ENCODE measurements at places on chromosomes 5 and 9.
A peak's percentile ranks its signal among the peaks of the same experiment; 100 is the strongest.

DNA sequence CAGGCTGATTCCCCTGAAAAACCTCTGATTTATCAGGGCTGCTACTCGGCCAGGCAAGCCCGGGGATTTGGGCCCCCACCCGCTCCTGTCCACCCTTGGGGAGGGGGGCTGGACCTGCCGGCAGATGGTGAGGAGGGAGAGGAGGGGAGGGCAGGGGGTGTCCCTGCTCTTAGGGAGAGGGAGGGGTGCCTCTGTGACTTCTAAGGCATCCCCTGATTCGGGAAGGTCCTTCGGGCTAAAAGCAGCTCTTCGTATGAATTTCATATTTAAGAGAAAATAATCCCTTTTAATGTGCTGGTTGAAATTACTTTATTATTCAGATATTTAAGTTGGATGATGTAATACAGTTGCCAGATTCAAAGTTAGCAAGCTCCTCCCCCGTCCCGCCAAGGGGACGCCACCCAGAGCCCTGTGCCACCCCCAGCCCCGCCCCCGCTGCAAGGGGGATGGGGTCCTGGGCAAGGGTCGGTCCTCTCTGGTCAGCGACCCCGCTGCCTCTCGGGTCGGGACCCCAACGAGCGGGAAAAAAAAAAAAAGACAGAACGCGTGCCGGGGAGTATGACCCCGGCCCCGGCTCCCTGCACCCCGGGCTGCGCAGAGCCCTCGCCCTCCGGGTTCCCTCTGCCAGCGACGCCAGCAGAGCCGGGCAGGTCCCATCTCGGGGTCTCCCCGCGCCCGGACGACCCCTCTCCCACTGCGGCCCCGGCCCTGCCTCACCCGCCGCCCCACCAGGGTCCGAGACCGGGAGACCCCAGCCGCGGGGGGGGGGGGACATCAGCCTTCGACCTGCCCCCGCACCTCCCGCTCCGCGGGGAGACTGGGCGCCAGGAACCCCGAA lies 12.4 kb downstream of the LHX3 start:
- DNase-seq: no peak

- no peak for DNase-seq
Measured at GRCh38 chr5:100424017-100424416, 111.2 kb upstream of the FAM174A start.

- DNase-seq: no peak
Measured at GRCh38 chr5:35240892-35241291, 10.6 kb upstream of the PRLR start.

- DNase-seq: no peak
Measured at GRCh38 chr9:34958411-34958982, 412 bp downstream of the PHF24 start.

GRCh38 chr9:109996936-109997580 lies 210.9 kb downstream of the C9orf152 start:
- no peak for DNase-seq

GRCh38 chr9:76866689-76867088 lies 39.2 kb downstream of the PRUNE2 start:
- no peak for DNase-seq

GRCh38 chr9:38680837-38681445 lies 39.0 kb downstream of the FAM240B start:
- no peak for DNase-seq

DNA sequence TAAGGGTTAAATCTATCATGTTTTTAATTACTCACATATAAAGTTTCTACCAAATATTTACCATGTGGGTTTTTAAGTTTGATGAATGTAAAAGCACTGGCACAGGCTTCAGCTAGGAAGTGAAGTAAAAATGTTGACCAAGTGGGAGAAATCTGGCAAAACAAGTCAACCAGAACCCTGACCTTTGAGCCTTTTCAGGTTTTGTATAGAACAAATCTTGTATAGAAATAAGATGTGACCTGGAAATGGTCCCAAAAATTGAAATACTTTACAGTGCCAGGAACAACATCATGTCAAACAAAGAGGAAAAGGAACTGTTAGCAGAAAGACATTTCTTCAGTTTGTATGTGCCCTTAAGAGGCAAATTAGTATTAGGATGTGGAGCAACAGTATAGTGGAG lies 137.6 kb downstream of the CCDC192 start:
- no peak for DNase-seq

GRCh38 chr9:129414993-129415941 lies 205.6 kb downstream of the C9orf50 start:
- no peak for DNase-seq

- no peak for DNase-seq
Measured at GRCh38 chr5:1951165-1951816, 68.6 kb upstream of the IRX4 start.

GRCh38 chr5:88769165-88769564 lies 113.8 kb downstream of the MEF2C start:
- no peak for DNase-seq

GRCh38 chr9:89533411-89534095 lies 35.6 kb upstream of the SEMA4D start:
- no peak for DNase-seq

GRCh38 chr9:73753171-73753570 lies 601.5 kb downstream of the ANXA1 start:
- no peak for DNase-seq

- DNase-seq: no peak
Measured at GRCh38 chr5:91910655-91911054, 527.5 kb upstream of the ARRDC3 start.

- DNase-seq: no peak
Measured at GRCh38 chr5:173969167-173970049, 19.6 kb upstream of the C5orf47 start.

DNA sequence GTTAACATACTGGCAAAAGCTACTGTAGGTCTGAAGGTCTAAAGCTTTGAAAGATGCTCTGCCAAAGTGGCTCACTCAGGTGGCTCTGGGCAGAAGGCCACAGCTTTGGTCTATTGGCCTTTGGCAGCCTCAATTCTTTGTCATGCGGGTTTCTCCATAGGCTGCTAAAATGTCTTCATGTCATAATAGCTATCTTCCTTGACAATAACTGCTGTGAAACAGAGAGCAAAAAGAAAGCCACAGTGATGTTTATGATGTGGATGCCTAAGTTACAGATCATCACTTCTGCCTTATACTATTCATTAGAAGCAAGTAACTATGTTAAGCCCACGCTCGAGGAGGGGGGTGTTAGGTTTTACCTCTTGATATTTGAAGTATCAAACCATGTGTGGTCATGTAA lies 906.1 kb upstream of the CDH9 start:
- DNase-seq: no peak

GRCh38 chr5:132464156-132464939 lies 26.2 kb downstream of the IRF1 start:
- no peak for DNase-seq

GRCh38 chr5:16548115-16548514 lies 68.7 kb downstream of the RETREG1 start:
- DNase-seq: no peak

- no peak for DNase-seq
Measured at GRCh38 chr5:179553875-179554274, 3.5 kb downstream of the RUFY1 start.

GRCh38 chr9:37956904-37957663 lies 53.2 kb upstream of the SLC25A51 start:
- no peak for DNase-seq

- no peak for DNase-seq
Measured at GRCh38 chr5:104345222-104346016, 782.8 kb upstream of the NUDT12 start.

DNA sequence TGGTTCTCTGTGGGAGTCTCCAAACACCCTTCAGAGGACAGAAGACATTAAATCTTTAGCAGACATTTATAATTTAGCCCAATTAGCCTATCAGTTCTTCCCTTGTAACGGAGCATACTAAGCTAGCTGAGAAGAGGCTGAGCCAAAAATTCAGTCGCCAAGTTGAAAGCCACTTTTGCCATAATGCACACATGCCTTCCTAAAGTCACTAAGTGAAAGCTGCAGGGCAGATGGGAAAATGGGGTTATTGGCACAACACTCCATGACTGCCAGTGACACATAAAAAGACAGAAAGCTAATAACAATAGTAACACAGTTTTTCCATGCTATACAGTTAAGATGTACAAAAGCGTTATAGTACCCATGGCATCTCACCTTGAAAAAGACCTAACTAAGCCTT lies 176.2 kb downstream of the DIRAS2 start:
- no peak for DNase-seq

DNA sequence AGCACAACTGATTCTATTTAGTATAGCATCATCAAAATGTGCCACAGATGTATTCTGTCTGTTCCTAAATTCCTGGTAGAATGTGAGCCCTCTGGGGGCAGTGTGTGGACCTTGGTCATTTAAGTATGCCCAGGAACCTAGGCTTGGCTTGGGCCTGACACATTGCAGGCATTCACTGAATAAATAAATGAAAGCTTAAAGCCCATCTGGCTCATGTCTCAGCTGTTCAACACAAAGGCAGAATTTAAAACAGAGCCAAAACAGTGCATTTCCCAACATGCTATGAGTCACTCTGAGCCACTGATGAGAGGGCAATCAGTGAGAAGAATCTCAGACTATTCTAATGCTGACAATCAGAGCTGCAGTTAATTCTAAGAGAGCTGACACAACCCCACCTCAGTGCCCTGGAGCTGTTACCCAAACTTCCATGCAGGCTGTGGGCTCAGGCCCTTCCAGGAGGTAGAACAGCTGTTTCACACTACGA lies 8.1 kb downstream of the FAM193B start:
- DNase-seq: peak; percentile 28

DNA sequence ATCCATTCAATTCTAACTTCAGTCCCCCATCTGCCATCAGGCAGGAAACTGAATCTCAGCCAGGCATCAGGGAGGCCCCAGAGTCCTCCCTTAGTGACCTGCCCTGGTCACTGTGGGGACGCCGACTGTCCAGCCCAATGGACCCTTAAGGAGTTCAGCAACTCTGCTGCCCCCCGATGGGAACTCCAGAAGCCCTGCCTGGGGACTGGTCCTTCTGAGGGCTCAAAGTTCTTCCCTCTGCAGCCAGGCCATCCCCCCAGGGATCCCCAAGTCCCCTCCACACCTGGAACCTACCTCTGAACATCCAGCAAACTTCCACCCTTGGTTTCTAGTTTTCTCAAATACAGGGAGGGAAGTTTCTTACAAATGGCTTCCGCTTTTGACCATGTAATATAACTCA lies 76.8 kb downstream of the UBE2QL1 start:
- DNase-seq: no peak

GRCh38 chr5:84303315-84303714 lies 81.4 kb downstream of the EDIL3 start:
- DNase-seq: no peak

DNA sequence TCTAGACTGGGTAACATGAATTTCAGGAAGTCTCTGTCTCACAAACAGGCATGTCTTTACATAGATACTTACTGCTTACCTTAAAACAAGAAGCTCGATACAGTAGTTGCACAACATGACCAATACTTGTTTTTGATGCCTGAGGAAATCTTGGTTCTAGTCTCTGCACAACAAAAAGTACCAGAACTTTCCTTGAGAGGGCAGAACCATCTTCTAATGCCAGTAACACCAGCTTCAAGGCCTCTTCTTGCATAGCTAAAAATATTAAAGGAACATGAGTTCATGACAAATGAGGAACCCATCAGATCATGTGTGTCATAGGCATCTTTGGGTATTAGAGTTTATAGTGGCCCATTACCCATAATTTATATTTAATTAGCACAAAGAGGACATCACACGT lies 22.0 kb downstream of the RC3H2 start:
- DNase-seq: no peak

Data from heart right ventricle (tissue), 16 donors.